Thoracic aorta (tissue), 2 donors: ENCODE measurements at places on chromosomes 6 and 20. TPM values are rescaled to one million over a fixed set of nuclear protein-coding genes. Genes with fewer than 3 reads are reported as not detected.

TINAG gene
- total RNA-seq = not detected

MYCT1 gene
- total RNA-seq = 7.2 TPM

COL9A3 gene
- 0.54 TPM for total RNA-seq

SLC17A2 gene
- total RNA-seq = not detected

STX11 gene
- 17.2 TPM for total RNA-seq

EFCAB8 gene
- total RNA-seq = 1.5 TPM
